ENCODE measurements at places on chromosomes 4 and X.

DNA sequence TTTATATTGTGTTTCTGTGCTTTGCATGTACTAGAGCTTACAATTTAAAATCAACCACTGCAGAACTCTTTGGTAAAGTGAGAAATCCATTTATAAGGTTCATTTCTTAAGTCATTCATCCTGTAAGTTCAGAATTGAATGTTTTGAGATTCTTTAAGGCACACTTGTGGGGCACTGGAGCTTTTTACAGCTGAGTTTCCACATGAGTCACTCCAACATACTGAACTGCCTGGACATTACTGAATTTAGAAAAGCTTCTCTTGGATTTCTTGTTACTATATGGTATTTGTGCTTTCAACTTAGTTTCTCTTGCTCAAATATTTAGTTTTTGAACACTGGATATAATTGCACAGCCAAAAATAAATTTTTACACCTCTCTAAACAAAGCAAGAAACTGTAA, 226.3 kb downstream of the PACRGL start:
- DNase-seq = no peak

DNA sequence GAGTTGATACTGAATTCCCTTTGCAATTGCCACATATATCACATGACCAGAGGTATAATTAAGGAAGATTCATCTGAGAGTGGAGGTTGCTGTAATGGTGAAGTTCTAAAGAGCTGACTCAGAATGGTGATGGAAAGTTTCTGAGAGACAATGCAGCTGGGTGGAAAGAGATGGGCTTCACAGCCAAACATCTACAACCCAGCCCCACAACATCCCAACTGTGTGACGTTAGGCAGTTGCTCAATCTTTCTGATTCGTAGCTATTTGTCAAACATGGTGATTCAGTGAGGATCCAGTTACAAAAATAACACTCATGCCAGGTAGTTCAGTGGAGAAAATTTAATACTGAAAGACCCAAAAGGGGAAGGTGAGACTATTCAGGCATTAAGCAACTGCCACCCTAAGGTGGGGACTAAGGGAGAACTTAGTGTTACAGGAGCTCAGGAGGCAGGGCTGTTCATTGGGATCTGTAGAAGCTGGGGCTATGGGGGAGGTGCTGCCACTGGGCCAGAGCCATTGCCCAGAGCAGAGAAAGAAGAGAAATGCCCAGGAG, 6.9 kb upstream of the AFF1 start:
- peak; percentile 100 for DNase-seq

GRCh38 chr4:185965426-185966384, 103.3 kb upstream of the TLR3 start:
- no peak for DNase-seq

DNA sequence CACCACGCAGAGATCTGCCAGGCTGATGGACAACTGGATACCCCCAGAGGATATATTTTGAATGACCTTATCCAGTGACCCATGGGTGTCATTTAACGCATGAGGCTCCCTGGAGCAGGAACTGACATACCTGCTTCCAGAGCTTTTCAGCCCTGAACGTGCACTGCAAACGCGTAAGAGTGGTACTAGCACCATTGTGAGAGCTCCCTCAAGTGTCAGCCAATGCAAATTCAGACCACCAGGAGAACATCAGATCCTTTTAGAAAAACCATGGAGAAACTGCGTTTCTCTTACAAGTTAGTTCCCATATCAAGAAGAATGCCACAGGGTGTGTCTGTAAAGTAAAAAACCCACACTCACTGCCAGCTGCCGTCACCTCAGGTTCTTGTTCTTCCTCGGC, 7.3 kb downstream of the TREX2 start:
- DNase-seq = no peak

DNA sequence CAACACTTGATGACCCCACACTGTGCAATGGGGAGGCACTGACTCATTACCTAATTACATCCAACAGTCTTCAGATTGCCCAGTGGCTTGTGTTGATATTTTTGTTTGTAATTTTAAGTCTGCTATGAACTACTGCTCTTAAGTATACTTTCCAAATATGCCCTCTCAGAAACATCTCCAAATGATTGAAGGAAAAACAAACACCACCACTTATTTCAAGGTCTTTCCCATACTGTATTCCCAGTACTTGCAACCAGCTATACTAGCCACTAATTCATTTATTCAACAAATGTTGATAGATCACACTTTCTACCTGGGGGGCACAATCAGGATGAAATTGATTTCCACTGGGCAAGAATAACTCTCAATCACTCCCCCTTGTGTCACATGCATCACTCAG, 302.2 kb upstream of the CPEB2 start:
- DNase-seq = no peak

- DNase-seq = no peak
These were observed 154.4 kb downstream of the PTTG2 start for GRCh38 chr4:38114386-38115150.

GRCh38 chrX:122046815-122047214, 999.4 kb downstream of the GLUD2 start:
- DNase-seq = no peak

DNA sequence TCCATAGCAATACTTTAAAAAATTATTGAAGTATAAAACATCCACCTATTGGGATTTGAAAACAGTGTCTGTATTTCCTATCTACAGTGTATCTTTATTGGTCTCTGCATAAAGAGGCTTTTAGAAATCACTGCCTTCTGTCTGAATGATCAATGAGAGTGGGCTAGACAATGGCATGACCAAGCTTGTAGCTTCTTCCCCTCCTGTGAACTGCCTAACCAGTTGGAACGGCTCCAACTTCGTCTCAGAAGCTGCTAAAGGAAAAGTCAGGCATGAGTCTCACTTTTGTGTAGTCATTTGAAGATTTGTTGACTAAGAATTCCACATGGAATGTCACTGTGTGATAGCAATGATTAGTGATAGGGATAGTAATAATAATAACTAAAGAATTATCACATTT, 64.2 kb downstream of the INTS12 start:
- DNase-seq = peak; percentile 78

DNA sequence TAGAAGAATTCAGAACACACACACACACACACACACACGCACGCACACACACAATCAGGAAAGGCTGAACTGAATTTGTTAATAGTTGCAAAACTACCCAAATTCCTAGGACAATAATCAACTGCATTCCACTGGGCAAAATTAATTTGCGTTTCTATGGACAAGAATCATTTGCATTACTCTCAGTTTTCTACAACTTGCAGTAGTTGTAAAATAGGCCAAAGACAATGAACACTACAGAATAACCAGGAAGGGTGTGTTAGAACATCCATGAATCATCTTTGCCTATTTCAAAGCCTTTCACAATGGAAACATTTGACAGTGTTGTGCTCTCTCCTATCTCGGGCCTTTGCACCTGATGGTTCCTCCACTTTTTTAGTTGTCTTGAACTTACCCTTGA, 77.1 kb upstream of the IGFBP7 start:
- peak; percentile 95 for DNase-seq

DNA sequence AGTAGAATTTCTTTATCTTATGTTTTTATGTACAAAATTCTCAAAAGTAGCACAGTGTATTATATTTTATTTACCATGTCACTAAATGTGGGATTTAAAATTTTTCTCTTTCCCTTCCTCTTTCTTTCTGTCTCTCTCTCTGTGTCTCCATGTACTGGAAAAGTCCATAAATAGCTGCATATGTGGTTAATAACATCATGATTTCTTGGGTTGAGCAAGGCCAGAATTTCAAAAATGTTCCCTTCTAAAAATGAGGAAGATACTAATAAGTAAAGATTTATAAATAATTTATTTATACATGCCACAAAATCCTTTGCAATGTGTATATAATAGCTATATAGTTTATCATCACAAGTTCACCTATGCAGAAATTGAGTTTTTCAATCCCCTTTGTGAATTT, 29.1 kb upstream of the DKK2 start:
- DNase-seq = no peak

DNA sequence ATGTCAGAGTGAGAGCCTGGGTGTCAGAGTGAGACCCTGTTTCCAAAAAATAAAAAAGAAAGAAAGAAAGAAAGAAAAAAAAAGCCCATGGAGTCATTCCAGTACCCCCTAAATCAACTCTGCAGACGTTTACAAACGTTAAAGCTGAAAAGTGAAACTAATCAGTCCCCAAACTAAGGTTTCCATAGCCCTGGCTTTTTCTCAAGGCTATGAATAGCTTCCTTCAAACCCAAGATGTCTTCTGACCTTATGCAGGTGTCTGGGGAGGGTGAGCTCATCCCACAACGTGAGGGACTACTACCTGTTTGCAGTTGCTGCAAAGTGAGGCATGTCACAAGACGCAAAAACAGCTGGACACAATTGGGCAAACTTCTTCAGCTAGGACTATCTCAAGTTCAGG, 144.0 kb downstream of the SH3KBP1 start:
- no peak for DNase-seq

- no peak for DNase-seq
These were observed 89.4 kb upstream of the PSAPL1 start for GRCh38 chr4:7524064-7524682.

DNA sequence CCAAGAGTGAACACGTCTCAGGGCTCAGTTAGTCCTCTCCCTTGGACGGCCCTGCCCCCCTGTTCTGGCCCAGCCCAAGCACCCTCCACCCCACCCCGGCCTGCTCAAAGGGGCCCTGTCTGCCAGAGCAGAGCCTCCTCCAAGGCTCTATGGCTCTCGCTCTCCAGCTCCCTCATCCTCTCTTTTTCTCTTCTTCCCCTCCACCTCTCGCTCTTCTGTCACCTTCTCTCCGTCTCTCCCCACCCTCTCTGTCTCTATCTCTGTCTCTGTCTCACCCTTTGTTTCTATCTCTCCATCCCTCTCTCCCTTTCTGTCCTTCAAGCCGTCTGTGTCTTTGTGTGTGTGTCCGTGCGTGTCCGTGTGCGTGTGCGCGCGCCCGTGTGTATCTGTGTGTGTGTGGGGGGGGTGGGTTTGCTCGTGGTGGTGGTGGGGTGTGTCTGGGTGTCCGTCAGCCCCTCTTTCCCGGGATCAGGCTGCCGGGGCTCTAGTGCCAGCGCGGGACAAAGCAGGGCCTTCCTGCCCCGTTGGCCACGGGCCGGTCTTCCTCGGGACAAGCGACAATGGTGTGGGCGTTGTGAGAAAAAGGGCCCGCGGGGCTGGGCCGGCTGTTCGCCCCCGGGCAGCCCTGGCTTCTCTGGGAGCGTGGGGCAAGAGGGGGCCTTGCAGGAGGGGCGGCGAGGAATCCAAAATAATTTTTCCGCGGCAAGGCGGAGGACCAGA, 8.7 kb downstream of the FRG2 start:
- no peak for DNase-seq

GRCh38 chr4:107890779-107891178, 40.6 kb upstream of the CYP2U1 start:
- DNase-seq = no peak

DNA sequence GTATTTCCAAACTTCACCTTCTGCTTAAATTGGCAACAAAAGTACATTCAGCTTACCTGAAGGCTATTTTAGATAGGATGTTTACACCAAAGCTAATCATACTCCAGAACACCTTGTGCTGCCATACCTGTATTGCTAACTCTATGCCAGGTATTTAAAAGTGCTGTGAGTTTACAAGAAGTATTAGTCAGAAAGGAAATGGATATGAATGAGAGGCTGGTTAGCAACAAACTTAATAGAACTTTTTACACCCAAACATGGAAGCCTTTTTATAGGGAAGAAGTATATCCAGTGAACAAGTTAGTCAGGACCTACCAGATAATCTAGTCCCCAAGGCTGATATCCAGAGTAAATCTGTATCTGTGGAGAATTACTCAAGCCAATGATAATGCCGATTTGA, 131.2 kb upstream of the SPRY1 start:
- DNase-seq = peak; percentile 45

DNA sequence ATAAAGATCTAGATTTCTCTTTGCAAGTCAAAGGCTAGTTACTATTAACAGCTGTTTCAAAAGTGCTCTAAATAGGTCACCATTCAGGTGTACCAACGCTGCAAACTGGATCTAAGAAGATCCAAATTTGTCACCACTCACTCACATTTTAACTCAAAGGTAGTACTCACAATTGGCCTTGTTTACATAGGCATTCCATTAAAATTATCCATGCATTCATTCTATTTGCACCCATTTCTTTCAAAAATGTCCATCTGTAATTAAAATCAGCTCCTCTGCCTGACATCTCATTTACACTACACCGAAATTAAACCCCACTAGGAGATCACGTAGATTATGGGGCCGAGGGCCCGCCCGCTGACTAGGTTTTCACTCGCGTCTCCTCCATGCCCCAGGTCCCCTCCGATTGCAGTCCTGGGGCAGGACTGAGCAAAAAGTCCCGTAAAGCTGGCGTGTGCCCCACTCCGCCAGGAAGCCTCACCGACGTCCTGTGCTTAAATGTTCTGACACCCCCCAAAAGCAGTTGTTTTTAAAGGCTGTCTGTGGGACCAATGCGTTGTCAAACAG, 1.3 kb upstream of the ING2 start:
- DNase-seq = peak; percentile 9

Measured in foreskin keratinocyte (primary cell).